ENCODE measurements at places on chromosomes 12 and 14. TPM values are rescaled to one million over a fixed set of nuclear protein-coding genes. Genes with fewer than 3 reads are reported as not detected.

GRCh38 chr12:124583854-124584253 lies 16.4 kb upstream of the NCOR2 start:
- DNase-seq: no peak

- DNase-seq: no peak
Measured at GRCh38 chr12:43540470-43540869, 11.5 kb downstream of the ADAMTS20 start.

GRCh38 chr12:67952787-67953186 lies 36.5 kb upstream of the IFNG-AS1 start:
- no peak for DNase-seq

GRCh38 chr14:51458563-51458955 lies 193.2 kb upstream of the FRMD6 start:
- no peak for DNase-seq

DNA sequence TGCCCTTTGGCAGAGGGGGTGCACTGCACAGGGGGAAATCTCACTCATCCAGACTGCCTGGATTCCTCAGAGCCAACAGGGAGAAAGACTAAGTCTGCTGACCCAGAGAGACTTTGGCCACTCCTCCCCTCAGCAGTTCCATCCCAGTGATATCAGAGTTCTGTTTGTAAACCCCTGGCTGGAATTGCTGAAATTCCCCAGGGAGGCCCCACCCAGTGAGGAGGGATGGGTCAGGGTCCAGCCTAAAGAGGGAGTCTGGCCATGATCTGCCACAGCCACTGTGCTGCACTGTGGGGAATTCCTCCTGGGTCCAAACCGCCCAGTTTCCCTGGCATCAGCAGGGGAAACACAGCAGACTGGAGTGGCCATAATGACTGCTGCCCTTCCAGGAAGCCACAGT lies 54.9 kb upstream of the USP15 start:
- DNase-seq: no peak

GRCh38 chr12:117090816-117091711 lies 8.2 kb downstream of the TESC start:
- DNase-seq: no peak

DNA sequence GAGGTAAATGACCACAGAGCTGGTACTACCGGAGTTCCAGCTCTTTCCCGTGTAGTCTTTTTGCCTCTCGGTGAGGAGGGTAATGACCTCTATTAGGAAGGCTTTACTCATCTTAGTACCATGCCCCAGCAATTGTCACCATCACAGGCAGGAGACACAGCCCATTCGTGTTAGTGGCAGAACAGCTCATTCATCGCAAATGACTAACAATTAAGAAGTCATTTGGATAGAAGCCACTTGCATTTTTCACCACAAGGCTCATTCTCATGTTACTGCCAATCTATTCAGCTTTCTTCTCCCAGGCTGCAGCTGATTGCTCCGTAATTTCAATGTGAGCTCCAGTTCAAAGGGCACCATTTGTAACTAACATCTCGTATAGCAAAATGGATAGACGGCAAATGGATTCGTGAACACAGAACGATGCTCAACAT lies 718.8 kb upstream of the TMEM132C start:
- DNase-seq: no peak

DNA sequence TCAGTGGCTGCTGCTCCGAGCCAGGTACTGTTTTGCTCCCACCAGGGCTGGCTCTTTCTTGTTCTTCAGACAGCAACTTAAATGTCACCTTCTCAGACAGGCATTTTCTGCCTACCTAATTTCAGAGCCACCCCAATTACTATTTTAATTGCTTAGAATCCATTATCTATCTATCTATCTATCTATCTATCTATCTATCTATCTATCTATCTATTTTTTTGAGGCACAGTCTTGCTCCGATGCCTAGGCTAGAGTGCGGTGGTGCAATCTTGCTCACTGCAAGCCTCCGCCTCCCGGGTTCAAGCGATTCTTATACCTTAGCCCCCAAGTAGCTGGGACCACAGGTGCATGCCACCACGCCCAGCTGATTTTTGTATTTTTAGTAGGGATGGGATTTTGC lies 58.5 kb downstream of the SPPL3 start:
- DNase-seq: no peak

GRCh38 chr12:105222284-105222655 lies 13.7 kb downstream of the APPL2 start:
- no peak for DNase-seq

DNA sequence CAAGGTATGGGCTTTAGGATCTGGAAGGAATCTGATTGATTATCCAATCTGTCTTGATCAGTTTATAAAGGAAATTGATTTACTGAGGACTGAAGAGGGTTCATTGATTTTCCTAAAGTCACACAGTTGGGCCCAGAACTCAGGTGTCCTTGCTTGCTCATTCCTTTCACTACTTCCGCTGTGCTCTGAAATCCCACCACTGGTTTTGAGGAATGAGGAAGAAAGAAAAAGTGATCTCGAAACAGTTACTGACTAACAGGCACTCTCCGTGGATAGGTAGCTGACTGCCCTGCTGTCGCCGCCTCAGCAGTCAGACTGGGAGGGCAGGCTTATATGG lies at the start of gene FITM1:
TSS of gene FITM1 (plus strand) at position 280 of the 337 bp plus-strand sequence. CDS start 905 bp downstream, outside the sequence.
- DNase-seq: no peak

DNA sequence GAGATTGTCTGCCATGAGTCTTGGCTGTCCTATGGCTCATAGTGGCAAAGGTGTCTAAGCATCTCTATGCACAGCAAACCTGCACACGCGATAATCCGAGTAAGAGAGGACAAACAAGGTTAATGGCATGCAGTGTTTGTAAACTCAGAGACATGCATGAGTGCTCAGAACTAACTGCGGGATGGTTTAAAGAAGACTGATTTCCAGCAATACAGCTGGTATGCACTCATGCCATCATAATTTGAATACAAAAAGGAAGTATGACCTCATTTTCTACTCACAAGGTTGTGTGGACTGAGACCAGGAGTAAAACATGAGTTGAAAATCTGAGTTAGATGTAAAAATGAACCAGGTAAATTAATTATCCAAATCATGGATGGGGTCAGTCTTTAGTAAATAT lies 16.6 kb upstream of the TCP11L2 start:
- no peak for DNase-seq

DNA sequence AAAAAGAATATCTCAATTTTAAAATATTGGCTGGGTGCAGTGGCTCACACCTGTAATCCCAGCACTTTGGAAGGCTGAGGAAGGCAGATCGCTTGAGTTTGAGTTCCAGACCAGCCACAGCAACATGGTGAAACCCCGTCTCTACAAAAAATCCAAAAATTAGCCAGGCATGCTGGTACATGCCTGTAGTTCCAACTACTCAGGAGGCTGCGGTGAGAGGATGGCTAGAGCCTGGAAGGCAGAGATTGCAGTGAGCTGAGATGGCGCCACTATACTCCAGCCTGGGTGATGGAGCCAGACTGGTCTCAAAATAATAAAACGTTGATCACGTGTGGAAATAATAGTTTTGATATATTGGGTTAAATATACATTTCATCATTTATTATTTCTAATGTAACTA lies 5.7 kb downstream of the MTRFR start:
- DNase-seq: no peak

GRCh38 chr12:42716491-42716891 lies 126.9 kb upstream of the PRICKLE1 start:
- DNase-seq: no peak

- no peak for DNase-seq
Measured at GRCh38 chr12:27199638-27200300, 44.3 kb upstream of the STK38L start.

- no peak for DNase-seq
Measured at GRCh38 chr12:72236071-72236705, 36.0 kb upstream of the TRHDE start.

- no peak for DNase-seq
Measured at GRCh38 chr14:44420226-44420625, 86.9 kb downstream of the FSCB start.

- DNase-seq: no peak
Measured at GRCh38 chr14:57388067-57388466, 2.3 kb upstream of the NAA30 start.

- DNase-seq: no peak
Measured at GRCh38 chr14:78164226-78164853, 5.8 kb upstream of the NRXN3 start.

- DNase-seq: no peak
Measured at GRCh38 chr12:118307069-118307954, 65.4 kb downstream of the TAOK3 start.

DNA sequence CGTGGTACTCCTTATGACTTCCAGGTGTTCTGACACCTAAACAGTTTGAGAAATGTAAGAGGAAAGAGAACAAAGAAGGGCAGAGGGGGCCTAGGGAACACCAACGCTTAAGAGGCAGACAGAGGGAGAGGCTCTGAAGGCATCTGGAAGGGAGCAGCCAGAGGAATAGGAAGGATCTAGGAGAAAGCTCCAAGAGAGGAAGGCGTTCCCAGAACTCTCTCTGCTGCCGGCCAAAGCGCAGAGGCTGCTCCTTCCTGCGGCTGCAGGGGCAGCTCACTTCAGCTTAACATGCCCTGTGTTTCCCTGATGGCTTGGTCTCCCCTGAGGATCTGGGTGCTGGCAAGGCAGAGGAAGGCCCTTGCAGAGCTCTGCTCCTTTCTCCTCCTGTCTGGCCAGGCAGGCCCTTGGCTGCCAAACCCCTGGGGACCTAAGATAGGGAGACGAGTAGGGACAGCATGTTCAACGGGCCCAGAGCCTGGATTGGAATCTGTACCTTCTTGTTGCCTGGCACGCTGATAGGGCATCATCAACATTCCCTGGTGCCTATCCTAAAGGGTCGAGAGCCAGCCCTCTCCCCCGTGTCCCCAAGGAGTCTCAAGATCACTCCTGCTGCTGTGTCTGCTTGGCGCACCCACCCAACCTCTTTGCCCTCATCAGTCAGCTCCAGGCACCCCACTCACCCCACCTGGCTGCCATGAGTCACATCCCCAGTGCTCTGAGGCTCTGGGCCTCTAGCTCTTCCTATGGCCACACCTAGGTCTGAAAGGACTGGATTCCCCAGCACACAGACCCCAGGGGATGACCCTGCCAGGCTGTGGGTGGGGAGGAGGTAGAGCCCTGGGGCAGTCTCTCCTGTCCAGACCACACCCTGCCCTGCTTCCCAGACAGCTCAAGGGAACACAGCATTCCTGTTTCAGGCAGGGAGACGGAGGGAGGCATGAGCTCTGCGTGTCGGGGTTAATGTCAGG lies 45.6 kb downstream of the LTBP2 start:
- no peak for DNase-seq

- no peak for DNase-seq
Measured at GRCh38 chr12:5458229-5459050, 26.5 kb downstream of the NTF3 start.

GRCh38 chr12:132282950-132283771 lies 46.2 kb downstream of the GALNT9 start:
- DNase-seq: no peak

GRCh38 chr14:24774187-24774915 lies 140.4 kb upstream of the GZMB start:
- DNase-seq: no peak

DNA sequence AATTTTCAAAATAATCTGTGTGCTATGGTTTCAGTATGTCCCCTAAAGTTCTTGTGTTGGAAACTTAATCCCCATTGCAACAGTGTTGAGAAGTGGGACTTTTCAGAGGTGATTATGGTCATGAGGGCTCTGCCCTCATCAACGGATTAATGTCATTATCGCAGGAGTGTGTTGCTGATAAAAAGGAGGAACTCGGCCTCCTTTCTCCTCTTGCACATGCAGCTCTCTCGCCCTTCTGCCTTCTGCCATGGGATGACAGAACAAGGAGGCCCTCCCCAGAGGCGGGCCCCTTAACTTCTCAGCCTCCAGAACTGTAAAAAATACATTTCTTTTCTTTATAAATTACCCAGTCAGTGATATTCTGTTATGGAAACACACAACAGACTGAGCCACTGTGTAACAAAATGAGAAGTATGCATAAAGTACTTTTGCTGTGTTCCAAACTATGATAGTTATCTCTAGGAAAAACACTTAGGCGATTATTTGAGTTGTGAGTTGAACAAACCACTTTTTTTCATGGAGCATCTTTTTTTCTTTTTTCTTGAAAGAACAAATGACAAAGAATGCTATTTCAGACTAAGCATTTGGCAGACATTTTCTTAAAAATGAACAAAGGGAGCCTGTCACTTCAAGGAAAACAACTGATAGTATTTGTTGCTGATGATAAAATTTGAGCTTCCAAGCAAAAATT lies 134.8 kb upstream of the FUT8 start:
- DNase-seq: no peak

- no peak for DNase-seq
Measured at GRCh38 chr12:86721713-86722397, 465.7 kb upstream of the MGAT4C start.

DNA sequence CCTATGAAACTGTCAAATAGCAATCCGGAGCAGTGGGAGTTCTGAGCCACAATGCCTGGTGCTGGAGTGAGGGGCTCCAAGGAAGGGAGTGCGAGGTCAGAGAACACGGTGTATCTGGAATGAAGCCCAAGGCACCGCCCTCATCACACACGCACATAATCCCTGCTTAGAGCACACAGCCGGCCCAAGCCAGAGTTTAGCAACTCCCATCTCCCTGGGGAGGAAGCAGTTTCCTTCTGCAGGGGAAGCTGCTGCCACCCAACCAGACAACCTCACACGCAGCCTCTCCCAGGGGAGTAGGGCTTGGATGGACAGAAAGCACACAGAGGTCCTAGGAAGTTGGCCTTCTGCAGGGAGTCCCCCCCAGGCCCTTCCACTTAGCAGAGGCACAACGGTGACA lies 31.3 kb downstream of the ACTN1 start:
- DNase-seq: no peak

- DNase-seq: no peak
Measured at GRCh38 chr14:92400579-92401444, 77.8 kb downstream of the SLC24A4 start.

DNA sequence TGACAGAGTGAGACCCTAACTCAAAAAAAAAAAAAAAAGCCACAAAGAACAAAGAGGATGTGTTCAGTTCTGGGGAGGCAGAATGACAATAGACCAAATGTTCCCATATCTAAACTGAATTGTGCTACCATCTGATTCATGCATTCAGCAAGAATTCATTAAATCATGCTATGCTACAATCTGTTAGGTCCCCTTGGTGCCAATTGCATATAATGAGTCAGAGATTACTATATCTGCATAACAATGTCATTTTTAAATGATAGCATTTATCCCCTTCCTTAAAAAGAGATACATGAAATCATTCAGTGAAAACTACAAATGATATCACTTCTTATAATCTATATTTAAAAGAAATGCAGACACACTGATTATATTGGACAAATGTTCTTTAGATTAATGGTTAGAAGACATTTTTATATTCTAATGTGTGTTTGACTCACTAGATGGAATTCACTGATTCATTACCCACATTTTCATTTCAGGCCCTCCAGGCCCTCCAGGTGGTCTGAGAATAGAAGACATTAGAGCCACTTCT lies 207.6 kb upstream of the PDZRN4 start:
- DNase-seq: no peak

- DNase-seq: no peak
Measured at GRCh38 chr12:24750263-24750662, 198.6 kb downstream of the BCAT1 start.

The PTHLH gene
- 1.1 TPM for polyA plus RNA-seq

The KRT83 gene
- not detected for polyA plus RNA-seq

The CKAP4 gene
- polyA plus RNA-seq: 108 TPM

The CLIP1 gene
- 40.0 TPM for polyA plus RNA-seq

The MTA1 gene
- polyA plus RNA-seq: 134 TPM

The IQSEC3 gene
- polyA plus RNA-seq: 15.3 TPM

The BMAL2 gene
- 6.0 TPM for polyA plus RNA-seq

The SVOP gene
- 0.10 TPM for polyA plus RNA-seq

The VWF gene
- 7.3 TPM for polyA plus RNA-seq

The NANOG gene
- polyA plus RNA-seq: 0.16 TPM

The RAN gene
- 711 TPM for polyA plus RNA-seq

The KRT73 gene
- polyA plus RNA-seq: 0.04 TPM

The CLEC1A gene
- polyA plus RNA-seq: 3.4 TPM

The FGF23 gene
- polyA plus RNA-seq: 0.03 TPM

The NKX2-1 gene
- not detected for polyA plus RNA-seq

The ADCY4 gene
- polyA plus RNA-seq: 25.1 TPM

The DAO gene
- polyA plus RNA-seq: 0.92 TPM
